Activated T-helper 1 cell treated with anti-CD3 and anti-CD28 coated beads, Interleukin-12 subunit alpha, Interleukin-12 subunit beta, Interleukin-2, Interleukin-4 antibody, amounts not matched to agents 30 ng/mL and 10 ng/mL and 1 ng/mL, durations not matched to agents 14 hours and 24 hours and 36 hours (primary cell): ENCODE measurements at places on chromosomes 2 and 18. TPM values are rescaled to one million over a fixed set of nuclear protein-coding genes. Genes with fewer than 3 reads are reported as not detected.
A peak's percentile ranks its signal among the peaks of the same experiment; 100 is the strongest.

DNA sequence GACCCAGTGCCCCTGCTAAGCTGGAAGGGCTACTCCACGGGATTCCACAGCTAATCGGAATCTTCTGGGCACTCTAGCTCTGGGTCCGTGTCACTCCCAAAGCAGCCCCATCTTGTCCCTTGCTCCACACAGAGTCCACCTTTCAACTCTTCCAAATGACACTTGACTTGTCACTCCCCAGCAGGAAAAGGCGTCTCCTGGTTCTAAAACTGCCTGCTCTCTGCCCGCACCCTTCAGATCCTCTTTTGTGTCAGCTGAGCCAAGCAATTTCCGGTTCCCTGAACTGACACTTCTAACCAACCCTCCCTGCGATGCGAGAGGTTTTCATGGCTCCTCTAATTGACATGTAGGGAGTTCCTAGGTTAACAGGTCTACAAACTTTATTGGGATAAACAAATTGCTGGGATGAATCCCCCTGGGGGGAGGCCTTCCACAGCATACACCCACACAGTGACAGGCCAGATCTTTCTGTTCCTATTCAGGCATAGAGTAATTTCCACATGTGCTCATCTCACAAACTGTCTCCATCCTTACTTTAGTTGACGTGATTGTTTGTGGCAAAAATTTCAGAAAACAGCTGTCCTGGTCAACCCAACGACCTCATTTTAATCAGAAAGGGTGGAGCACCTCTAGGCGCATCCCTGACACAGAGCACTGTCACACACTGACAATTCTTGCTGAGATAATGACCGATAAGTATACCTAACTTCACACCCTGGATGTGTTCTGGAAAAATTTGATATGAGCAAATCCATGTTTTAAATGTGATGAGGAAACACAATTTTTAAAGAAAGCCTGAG, 104.9 kb downstream of the RBMS1 start:
- DNase-seq = peak; percentile 37
- H3K27me3 ChIP-seq = no peaks in the 10 kb centered on the region
- peaks cover 7% of the 10 kb centered on the region for H3K36me3 ChIP-seq
- H3K4me1 ChIP-seq = peaks cover 72% of the 10 kb centered on the region

- no peak for DNase-seq
- no peaks in the 10 kb centered on the region for H3K27me3 ChIP-seq
- H3K4me1 ChIP-seq = no peaks in the 10 kb centered on the region
- H3K4me3 ChIP-seq = no peak overlapping the region
- no peaks in the 10 kb centered on the region for H3K36me3 ChIP-seq
Observed at GRCh38 chr18:53785811-53786210, 438.7 kb downstream of the MBD2 start.

- no peak overlapping the region for H3K4me3 ChIP-seq
- H3K4me1 ChIP-seq = no peaks in the 10 kb centered on the region
- H3K36me3 ChIP-seq = no peaks in the 10 kb centered on the region
- no peak for DNase-seq
- H3K27me3 ChIP-seq = peaks cover 6% of the 10 kb centered on the region
Observed at GRCh38 chr2:197606180-197606579, 69.2 kb downstream of the RFTN2 start.

- peak overlapping the region; percentile 100 for H3K27ac ChIP-seq
- H3K27me3 ChIP-seq = no peaks in the 10 kb centered on the region
- peaks cover 7% of the 10 kb centered on the region for H3K36me3 ChIP-seq
- H3K4me3 ChIP-seq = peak overlapping the region; percentile 66
- no peak for DNase-seq
Observed at GRCh38 chr18:9096007-9096371, 6.5 kb upstream of the NDUFV2 start.

- DNase-seq = no peak
- H3K27me3 ChIP-seq = peaks cover 33% of the 10 kb centered on the region
- no peaks in the 10 kb centered on the region for H3K4me1 ChIP-seq
- no peak overlapping the region for H3K27ac ChIP-seq
- H3K4me3 ChIP-seq = no peak overlapping the region
- H3K36me3 ChIP-seq = no peaks in the 10 kb centered on the region
Observed at GRCh38 chr2:226431288-226431948, 368.2 kb downstream of the IRS1 start.

DNA sequence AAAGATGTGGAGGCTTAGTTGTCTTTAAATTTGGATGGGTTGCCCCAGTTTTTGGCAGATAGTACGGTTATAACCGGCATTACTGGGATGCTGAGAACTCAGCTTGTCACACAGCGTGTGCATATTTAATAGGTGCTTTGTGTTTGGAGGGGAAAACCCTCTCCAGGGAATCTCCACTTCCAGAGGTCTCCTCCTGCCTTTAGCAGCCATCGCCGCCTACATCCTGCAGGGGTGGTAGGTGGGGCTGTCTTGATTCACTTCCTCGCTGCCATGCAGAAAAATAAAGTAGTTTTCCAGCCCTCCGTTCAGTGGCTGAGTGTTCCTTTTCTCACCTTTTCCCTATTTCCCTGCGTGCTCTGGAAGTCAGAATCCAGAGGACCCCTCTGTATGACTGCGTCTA, 76.4 kb downstream of the ITGB1BP1 start:
- no peak overlapping the region for H3K4me3 ChIP-seq
- DNase-seq = no peak
- no peak overlapping the region for H3K27ac ChIP-seq
- H3K27me3 ChIP-seq = peaks cover 10% of the 10 kb centered on the region
- H3K4me1 ChIP-seq = no peaks in the 10 kb centered on the region

Gene CSRNP3
- not detected in 2 replicates for total RNA-seq

DNA sequence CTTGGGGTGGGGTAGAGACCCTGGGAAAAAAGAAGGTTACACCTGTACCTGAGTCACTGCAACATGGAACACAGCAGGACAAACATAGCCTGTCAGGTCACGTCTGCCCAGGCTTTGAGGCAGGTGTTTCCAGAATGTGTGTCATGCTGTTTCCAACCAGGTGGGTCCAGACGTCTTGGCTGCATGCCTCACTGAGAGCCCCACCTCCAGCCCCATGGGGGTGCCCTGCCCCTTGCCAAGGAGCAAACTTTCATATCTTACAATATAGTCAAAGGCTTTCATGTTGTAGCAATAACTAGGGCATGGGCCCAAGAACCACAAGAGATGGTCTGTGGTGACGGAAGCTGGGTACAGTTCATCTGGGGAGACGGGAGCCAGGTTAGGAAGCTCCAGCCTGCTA, 499.7 kb downstream of the BCL11A start:
- H3K4me1 ChIP-seq = no peaks in the 10 kb centered on the region
- no peaks in the 10 kb centered on the region for H3K27me3 ChIP-seq
- no peak overlapping the region for H3K4me3 ChIP-seq

Gene CACNB4
- total RNA-seq = 0.39 and 0.83 TPM in 2 replicates

DNA sequence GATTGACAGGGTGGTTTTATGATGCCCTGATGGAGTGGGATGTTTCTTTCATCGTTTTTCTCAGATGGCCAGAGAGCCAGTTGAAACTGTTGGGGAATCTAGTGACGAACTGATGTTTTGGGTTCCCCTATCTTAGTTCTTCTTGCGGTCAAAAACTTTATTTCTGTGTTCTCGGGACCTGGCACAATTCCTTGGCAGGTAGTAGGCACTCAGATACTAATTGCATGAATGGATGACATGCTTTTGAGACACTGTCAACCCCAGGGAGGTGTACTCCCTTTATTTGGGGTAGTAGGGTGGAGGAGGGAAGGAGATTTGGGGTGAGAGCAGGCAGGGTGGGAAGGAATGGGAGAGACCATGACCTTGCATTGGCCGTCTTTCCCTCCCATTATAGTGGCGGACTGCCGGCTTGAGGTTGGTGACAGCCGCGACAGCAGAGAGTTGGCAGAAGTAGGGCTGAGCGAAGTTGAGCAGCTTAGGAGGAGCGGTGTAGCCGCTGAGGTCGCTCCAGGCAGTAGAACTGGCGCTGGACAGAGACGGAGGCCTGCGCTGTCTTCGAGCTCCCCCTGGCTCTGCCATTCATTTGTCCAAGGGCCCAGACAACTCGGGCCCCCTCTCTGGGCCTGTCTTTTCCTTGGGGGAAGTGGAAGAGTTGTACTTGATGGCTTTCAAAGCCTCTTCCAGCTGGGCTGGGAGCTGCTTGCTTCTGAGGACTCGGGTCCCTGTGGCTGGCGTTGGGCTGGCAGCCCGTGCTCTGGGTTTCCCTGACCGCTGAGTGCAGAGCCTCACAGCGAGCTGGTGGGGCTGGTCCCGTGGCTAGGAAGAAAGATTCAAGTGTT, 2.6 kb downstream of the TET3 start:
- H3K27me3 ChIP-seq = peaks cover 18% of the 10 kb centered on the region
- DNase-seq = no peak
- peak overlapping the region; percentile 91 for H3K27ac ChIP-seq
- peaks cover 66% of the 10 kb centered on the region for H3K4me1 ChIP-seq
- H3K4me3 ChIP-seq = peak overlapping the region; percentile 81

Gene GPR35
- total RNA-seq = 7.6 and 8.2 TPM in 2 replicates

- H3K27ac ChIP-seq = no peak overlapping the region
- H3K36me3 ChIP-seq = no peaks in the 10 kb centered on the region
- no peaks in the 10 kb centered on the region for H3K4me1 ChIP-seq
- H3K4me3 ChIP-seq = no peak overlapping the region
Observed at GRCh38 chr2:226483745-226484619, 315.6 kb downstream of the IRS1 start.

- no peak overlapping the region for H3K4me3 ChIP-seq
- no peaks in the 10 kb centered on the region for H3K36me3 ChIP-seq
Observed at GRCh38 chr2:12918138-12918834, 201.6 kb downstream of the TRIB2 start.

DNA sequence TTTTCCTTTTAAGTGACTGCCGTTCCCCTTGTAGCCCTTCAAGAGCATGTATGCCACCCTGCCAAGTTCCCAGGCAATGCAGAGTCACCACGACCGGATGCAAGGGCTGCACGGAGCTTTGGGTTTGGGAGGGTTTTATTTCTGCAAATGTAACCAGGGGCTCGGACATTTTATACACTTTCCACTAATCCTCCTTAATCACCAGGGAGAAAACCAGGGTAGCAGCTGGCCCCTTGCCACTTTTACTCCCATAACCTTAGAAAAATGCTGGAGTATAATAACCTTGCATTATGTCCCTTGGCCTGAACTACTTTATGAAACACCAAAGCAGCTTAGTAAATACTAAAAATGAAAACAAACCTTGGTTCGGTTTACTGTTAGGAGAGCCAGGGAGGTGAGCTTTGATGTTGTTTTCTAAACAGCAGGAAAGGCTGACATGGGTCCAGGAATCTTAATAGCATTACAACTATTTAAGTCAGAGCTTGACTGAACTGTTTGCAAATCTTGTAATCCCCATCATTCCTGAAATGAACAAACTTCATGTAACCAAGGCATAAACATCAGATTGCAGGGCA, 152.8 kb upstream of the RIOK3 start:
- H3K27ac ChIP-seq = no peak overlapping the region
- H3K36me3 ChIP-seq = no peaks in the 10 kb centered on the region
- H3K27me3 ChIP-seq = no peaks in the 10 kb centered on the region
- H3K4me3 ChIP-seq = no peak overlapping the region
- DNase-seq = no peak

GRCh38 chr2:241912021-241912555, 42.6 kb downstream of the RTP5 start:
- H3K27me3 ChIP-seq = no peaks in the 10 kb centered on the region
- peaks cover 2% of the 10 kb centered on the region for H3K36me3 ChIP-seq
- DNase-seq = no peak
- H3K4me1 ChIP-seq = no peaks in the 10 kb centered on the region
- no peak overlapping the region for H3K27ac ChIP-seq

DNA sequence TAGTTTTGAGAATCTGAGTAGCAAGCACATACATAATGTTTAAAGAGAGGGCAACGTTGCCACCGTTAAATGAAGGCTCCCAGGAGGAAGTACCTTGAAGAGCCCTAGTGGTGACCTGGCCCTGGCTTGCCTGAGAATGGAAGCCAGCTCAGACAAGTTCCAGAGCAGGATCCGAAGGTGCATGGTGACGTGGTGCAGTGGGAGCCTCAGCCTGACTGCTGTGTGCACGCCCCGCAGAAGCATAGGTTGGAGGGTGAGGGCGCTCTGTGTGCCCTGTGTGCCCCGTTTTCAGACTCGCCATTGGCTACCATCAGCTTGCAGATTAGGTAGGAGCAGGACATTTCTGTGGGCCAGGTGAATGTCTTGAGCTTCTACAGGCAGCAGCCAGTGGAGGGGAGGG, 68.2 kb downstream of the ZNF407 start:
- no peaks in the 10 kb centered on the region for H3K36me3 ChIP-seq
- H3K27ac ChIP-seq = no peak overlapping the region
- DNase-seq = no peak
- H3K27me3 ChIP-seq = no peaks in the 10 kb centered on the region

- no peaks in the 10 kb centered on the region for H3K27me3 ChIP-seq
- H3K4me3 ChIP-seq = no peak overlapping the region
Observed at GRCh38 chr2:220833446-220833845, 738.7 kb downstream of the EPHA4 start.

Gene G6PC2
- total RNA-seq = not detected in 2 replicates

DNA sequence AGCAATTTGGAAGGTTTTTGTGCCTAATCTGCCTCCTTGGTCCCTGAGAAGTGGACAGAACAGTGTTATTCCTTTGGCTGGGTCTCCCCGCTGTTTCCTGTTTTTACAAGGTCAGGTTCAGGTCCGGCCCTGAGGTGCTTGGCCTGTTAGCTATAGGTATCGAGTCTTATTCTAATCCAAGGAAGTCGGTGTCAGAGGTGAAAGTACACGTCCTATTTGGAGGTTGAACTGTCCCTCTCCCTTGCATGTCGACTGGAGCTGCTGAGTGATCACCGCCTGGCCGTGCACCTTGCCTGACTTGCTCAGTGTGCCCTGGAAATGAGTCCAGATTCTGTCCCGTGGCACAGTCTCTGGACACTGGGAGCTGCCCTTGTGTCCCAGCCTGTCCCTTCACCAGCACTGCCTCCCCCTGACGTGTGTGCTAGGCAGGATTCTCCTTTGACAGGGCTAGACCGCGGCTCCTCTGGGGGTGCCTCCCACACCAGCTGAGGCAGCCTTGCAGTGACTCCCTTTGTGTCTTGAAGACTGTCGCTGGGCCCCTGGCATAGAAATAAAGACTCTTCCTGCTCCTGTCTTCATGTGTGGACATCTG, 65.7 kb upstream of the RBM44 start:
- H3K4me3 ChIP-seq = no peak overlapping the region
- H3K4me1 ChIP-seq = peaks cover 43% of the 10 kb centered on the region
- H3K36me3 ChIP-seq = peaks cover 32% of the 10 kb centered on the region

DNA sequence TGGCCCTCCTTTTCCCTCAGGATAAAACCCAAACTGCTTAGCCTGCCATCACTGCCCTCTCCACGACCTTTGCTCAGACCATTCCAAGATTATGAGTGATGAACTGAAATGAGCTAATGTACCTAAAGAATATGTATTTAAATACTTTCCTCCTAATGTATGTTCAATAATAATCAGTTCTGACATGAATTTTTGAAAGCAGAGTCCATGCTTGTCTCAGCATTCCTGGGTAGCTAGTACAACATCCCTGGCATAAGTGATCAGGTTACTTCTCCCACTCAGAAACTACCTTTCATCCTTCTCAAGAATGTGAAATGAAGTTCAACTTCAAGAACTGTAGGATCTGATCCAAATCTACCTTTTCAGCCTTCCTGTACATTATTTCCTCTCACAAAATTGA, 103.6 kb downstream of the UNC80 start:
- no peak overlapping the region for H3K27ac ChIP-seq
- no peaks in the 10 kb centered on the region for H3K36me3 ChIP-seq
- H3K4me3 ChIP-seq = no peak overlapping the region

- H3K4me3 ChIP-seq = no peak overlapping the region
- H3K36me3 ChIP-seq = no peaks in the 10 kb centered on the region
- H3K4me1 ChIP-seq = no peaks in the 10 kb centered on the region
Observed at GRCh38 chr2:104690255-104690984, 163.5 kb upstream of the POU3F3 start.
